ENCODE measurements at places on chromosomes 3 and 15.

DNA sequence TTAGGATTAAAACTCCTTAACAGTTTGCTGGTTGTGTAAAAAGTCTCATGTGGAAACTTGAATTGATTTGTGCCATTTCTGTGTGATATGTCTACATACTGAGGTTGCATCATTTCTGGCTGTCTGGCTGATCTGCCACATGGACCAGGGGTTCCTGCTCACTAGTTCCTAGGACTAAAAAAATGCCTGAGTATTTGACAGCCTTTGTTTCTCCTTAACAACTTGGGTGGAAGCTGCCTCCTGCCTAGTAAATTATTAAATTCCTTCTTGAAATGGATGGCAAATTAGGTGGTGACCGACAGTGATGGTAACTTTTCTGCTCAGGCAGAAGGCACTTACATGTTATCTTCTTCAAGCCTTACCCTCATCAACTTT is 226.9 kb upstream of the MRPL3 start:
- no peak for DNase-seq

- DNase-seq: no peak
Observed at GRCh38 chr3:89762405-89762804, 655.0 kb downstream of the EPHA3 start.

DNA sequence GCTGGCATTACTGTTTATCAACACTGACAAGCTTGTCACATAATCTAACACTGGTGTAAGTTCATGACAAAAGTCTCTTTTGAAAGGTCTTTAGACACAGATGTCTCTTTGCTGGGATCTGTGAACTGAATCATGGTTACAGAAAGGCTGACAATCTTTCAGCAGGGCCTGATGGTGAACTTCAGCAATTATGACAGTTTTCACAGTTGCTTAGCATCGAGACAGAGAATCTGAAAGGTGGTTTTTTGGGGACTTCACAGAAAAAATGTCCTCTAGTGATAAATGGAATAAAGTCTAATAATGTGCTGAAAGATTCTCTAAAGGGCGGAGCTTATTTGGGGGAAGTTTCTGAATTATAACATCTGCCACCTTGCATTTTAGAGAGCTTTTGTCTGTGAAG is 32.3 kb downstream of the CLDN1 start:
- no peak for DNase-seq

GRCh38 chr15:65653341-65653740 is 31.6 kb downstream of the SLC24A1 start:
- no peak for DNase-seq

- DNase-seq: no peak
Observed at GRCh38 chr3:108897883-108898282, 55.8 kb downstream of the GUCA1C start.

DNA sequence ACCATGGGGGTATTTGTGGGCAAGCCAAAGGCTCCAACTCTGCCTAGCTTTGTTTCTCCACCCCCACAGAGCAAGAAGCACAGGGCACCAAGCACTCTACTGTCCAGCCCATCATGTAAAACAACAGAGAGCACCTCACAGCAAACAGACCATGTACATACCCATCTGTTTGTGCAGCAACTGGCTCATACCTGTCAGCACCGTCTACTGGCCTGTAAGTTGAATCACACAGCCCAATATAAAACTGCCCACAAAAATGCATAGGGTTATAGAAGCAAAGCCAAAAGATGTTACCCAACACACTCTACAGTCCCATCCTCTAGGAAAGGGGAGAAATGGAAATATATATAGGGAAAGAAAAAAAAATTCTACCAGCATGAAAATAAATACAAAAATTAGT is 139.7 kb upstream of the CPNE4 start:
- DNase-seq: no peak

DNA sequence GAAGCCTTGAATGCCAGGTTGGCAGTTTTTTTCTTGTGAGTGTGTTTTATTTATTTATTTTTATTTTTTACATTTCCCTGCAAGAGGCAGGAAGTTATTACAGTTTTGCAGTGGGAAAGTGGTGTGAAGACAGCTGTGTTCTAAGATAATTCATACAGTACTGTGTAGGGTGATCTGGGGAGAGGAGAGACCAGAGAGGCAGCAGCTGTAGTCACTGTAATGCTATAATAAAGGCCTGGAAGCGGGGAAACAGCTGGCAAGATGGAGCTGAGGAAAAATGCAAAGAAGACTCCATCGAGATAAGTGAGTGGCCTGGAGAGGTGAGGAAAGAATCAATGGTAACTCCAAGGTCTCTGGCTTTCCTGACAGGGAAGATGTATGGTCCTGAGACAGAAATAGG is 23.1 kb downstream of the CNTN3 start:
- DNase-seq: no peak

DNA sequence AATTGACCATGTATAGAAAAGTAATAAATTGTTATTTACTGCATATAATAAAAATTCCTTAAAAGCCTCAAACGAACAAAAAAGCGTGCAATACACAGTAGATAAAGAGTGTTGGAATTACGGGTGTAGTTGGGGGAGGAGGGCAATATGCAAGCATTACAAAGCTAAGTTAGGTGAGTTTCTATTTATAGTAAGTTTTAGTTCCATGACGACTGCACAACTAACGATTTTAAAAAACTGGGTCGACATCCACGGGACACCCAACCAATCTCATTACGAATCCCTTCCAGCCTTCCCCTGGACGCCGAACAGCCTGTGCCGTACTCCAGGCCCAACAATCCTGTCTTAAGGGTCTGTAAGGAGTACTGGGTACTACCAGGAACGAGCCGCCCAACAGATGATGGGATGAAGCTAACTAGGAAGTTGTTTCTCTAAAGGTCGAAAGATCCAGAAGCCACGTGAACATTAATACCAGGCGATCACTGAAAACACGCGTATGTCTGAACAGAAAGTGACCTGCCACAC is 677 bp downstream of the POLQ start:
- no peak for DNase-seq

DNA sequence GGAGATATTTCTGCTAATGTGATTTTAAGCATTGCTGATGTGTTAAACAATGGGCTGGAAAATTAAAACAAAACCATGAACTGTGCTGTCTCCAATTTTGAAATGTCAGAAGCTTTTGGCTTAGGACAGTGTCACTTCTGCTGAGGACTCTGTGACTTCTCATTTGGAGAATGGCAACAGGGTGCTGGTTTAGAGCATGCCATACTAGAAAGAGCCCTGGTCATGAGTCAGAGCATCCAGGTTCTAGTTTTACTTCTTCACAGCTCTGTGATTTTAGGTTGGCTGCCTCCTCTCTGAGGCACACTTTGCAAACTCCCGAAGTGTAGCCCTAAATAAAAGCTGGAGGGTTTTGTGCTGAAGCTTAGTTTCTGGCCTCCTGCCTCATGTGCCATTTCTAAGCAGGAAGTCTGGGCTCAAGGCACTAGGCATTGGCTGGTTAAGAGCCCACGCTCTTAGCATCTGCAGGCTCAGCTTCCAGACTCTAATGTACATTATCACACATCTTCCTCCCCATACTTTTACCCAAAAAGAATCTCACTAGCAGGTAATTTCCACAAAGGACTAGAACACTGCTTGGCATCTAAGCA is 193.8 kb downstream of the CNTN3 start:
- no peak for DNase-seq

- DNase-seq: no peak
Observed at GRCh38 chr3:4972652-4973643, 6.3 kb upstream of the BHLHE40 start.

GRCh38 chr3:89320186-89320585 is 212.8 kb downstream of the EPHA3 start:
- DNase-seq: no peak

DNA sequence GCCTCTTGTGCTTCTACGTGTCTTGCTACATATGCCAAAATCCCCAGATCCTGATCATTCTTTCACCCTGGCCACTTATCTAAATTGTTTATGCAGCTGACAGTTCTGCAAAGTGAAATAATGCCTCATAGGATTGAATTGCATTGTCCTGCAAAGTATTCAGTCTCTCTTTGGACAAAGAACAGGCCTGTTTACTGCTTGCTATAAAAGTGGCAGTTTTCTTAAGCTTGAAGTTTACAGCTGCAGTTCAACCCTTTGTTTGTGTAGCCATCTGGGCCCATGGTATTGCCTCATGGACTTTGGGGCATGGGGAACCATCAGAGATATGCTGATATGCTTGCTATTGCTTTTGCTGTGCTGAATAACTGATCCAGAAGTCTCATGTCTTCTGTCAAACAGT is 523.2 kb downstream of the OTOL1 start:
- DNase-seq: no peak

DNA sequence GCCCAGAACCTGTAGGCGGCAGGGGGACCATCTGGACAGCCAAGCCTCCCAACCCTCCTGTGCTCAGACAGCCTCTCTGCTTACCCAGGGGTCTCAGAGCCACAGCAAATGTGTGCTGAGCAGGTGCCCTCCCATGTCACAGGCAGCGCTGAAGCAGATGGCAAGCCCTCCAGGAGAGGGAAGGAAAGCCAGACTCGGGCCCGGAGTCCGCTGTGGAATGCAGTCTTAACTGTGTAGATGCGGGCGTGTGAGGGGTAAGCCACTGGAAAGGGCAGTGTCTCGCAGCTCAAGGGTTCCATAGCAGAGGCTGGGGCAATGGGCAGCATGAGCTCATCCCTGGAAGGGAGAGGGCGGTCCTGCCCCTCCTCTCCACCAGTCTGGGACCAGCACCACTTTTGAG is 45.6 kb downstream of the UMPS start:
- DNase-seq: no peak

DNA sequence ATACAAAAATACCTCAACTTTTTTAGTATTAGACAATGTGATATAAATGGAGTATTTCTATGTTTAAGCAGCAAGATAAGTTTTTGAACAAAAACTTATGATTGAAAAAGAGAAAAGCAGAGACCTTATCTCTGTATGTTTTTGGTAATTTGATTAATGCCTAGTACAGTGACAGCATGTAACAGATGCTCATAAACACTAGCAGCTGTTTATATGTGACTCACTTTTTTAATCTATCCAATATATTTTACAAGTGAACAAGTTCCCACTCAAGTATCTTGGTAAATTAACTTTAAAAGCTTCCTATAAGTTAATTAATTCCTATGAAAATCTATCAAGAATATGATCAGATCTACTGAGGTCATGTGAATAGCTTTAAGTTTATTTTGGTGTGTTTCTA is 55.1 kb downstream of the NGLY1 start:
- no peak for DNase-seq

DNA sequence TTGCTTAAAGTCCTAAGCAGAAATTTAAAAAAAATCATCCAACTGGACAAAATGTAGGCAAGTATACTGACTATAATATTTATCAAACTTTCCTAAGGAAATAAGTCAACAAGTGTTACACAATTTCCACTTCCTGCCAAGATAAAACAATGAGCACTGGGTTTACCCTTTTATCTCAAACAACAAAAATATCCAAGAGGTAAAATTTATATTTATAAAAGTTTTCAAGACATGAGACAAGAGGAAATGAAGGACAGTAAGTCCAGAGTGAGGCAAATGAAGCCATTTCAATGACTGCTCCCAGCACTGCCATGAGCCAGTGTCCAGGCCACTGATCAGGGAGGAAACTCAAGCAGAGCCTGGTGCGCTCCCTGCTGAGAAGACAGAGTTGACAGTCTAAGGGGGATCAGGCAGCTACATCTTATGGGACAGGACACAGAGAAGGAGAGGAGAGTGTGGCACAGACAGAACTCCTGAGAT is 439.4 kb downstream of the RAP2B start:
- no peak for DNase-seq

GRCh38 chr3:156611870-156612494 is 57.1 kb upstream of the SSR3 start:
- DNase-seq: no peak

DNA sequence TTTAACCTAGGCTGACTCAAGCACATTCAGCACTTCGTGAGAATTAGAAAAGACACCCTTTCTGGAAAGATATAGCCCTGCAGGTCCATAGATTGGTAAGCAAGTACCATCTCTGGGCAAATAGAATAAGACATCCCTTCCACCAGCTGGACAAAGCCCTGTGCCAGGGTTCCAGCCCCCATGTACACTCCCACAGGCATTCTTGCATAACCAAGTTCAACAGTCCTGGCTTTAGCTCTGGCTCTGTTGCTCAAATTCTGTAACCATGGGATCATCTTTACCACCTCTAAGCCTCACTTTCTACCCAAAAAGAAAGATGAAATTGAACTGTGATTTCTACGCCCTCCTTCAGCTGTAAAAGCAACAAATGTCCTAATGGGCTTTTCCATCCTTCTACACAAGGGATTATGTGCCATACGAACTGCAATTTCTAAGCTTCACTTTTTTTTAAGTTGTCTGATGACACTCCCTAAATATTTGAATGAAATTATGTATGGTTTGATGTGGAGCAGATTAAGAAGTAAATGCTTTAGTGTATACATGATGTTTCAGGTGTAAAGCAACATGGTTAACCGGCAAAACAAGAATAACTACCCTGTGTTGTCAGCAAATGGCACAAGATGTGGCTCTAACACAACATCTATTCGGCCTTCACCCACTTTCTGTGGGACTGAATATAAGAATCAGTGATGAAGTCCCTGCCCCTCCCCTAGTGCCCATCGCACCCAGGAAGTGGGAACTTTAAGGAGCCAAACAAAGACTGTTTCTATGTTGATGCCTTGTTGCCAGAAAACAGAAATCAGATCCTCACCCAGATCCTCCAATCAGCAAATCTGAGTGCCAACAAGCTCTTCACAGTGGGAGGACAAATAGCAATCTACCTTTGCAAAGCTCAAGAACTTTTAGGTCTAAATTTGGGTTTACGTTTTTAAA is 165.7 kb downstream of the P3H2 start:
- no peak for DNase-seq

GRCh38 chr3:32176989-32177701 is 61.3 kb upstream of the CMTM8 start:
- peak; percentile 17 for DNase-seq

GRCh38 chr3:59660852-59661625 is 611.2 kb upstream of the CFAP20DC start:
- DNase-seq: no peak

DNA sequence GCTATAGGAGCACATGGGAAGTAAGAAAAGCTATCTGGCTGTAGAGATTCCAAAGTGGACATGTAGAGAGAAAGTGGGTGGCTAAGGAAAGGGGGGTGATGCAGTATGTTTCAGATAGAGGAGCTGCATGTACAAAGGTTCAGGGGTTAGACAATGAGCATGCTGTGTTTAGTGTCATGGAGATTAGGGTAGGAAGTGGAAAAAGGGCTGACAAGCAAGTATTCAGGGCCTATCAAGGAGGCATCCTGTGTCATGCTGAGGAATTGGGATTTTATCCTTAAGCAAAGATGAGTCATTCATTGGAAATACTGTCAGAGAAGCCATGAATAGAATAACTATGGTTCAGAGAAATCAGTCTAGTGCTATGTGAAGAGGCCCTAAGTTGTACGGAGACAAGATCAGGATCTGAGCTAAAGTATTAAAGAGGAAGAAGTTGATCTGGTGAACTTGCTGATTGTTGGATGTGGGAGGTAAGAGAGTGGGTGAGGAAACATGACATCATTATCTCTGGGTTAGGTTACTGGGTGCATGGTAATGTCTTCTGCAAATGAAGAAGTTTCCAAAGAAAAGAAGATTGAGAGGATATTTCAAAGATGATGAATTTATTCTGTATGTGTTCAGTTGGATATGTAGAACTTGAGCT is 176.7 kb upstream of the GOLIM4 start:
- no peak for DNase-seq

Data from activated CD8-positive, alpha-beta memory T cell treated with anti-CD3 and anti-CD28 coated beads for 1 hour (primary cell).